Endodermal cell (in vitro differentiated cells): ENCODE measurements at places on chromosomes 7 and 10. TPM values are rescaled to one million over a fixed set of nuclear protein-coding genes. Genes with fewer than 3 reads are reported as not detected.
A peak's percentile ranks its signal among the peaks of the same experiment; 100 is the strongest.

NPY4R2 gene
- 0.77 TPM in 1 of 3 replicates, not detected in the others for total RNA-seq

FEZF1 gene
- total RNA-seq = 0.22 and 0.41 TPM in 2 replicates

NKX2-3 gene
- 0.14 TPM in 1 of 2 replicates, not detected in the other for total RNA-seq

GPRIN2 gene
- 16.9 to 26.0 TPM (median 25.2 TPM) in 3 replicates for total RNA-seq

GRCh38 chr7:123004931-123005330, 9.4 kb upstream of the TAS2R16 start:
- H3K4me3 ChIP-seq = no peak overlapping the region
- no peak for DNase-seq
- H3K27me3 ChIP-seq = no peaks in the 10 kb centered on the region
- no peaks in the 10 kb centered on the region for H3K36me3 ChIP-seq
- peaks cover 5% of the 10 kb centered on the region for H3K4me1 ChIP-seq

DNA sequence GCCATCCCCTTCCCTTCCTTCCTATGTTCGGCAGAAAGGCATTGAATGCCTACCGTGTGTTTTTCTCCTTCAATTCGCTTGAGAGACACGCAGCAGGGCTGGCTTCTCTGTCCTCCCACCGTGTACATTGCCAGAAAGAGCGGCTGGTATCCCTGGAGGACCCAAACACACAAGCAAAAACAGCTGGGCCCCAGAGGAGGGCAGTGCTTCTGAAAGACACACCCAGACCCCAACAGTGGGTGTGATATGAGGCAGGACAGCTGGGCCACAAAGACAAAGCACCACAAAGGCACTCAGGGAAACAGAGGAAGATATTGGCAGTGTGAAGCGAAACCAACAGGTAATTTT, 133.1 kb upstream of the SH2B2 start:
- H3K27me3 ChIP-seq = no peaks in the 10 kb centered on the region
- no peak for DNase-seq
- peaks cover 12% of the 10 kb centered on the region for H3K36me3 ChIP-seq
- no peaks in the 10 kb centered on the region for H3K4me1 ChIP-seq
- no peak overlapping the region for H3K4me3 ChIP-seq

- no peak for DNase-seq
- H3K4me3 ChIP-seq = no peak overlapping the region
- no peaks in the 10 kb centered on the region for H3K4me1 ChIP-seq
- no peaks in the 10 kb centered on the region for H3K27me3 ChIP-seq
These were observed 34.5 kb upstream of the CAMK1D start for GRCh38 chr10:12314836-12315235.

DNA sequence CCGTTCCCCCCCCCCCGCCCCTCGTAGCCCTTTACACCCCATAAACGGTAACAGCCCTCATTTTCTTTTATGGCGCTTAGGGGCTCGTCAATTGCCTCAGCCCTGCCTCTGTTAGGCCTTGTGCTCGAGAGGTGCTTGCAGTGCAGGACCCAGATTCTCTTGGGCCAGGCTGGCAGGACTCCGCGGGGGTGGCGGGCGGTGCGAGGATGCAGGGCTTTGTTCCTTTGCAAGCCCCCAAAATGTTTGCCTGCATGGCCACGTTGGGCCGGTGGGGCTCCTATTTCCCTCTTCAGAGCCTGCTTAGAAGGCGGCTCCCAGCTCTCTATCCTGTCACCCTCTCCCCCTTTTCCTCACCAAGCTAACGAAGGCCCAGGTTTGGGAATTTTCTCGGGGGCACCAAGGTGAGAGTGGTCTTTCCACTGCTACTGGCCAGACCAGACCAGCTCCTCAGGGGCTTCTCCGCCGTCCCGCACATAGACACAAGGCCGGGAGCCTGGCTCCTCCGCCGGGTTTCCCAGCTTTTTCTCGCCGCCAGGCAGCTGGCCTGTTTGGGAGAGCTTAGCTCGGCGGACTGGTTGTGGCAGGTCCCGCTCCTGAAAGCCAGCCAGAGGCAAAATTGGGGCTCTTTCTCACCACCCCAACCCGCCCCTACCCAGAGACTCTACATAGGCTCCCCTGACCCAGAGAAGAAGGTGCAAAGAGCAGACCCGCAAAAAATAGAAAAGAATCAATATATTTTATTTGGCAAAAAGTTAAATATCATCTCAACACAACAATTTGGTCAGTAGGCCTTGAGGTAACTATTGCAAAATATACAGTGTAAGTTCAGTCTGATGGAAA, 3.4 kb downstream of the HOXA9 start:
- H3K36me3 ChIP-seq = no peaks in the 10 kb centered on the region
- DNase-seq = no peak
- H3K27ac ChIP-seq = peak overlapping the region; percentile 44
- H3K4me1 ChIP-seq = no peaks in the 10 kb centered on the region
- peaks cover 100% of the 10 kb centered on the region for H3K27me3 ChIP-seq

- H3K4me1 ChIP-seq = no peaks in the 10 kb centered on the region
- H3K27ac ChIP-seq = no peak overlapping the region
- no peaks in the 10 kb centered on the region for H3K36me3 ChIP-seq
These were observed 2.1 kb downstream of the AMZ1 start for GRCh38 chr7:2689951-2690705.

DNA sequence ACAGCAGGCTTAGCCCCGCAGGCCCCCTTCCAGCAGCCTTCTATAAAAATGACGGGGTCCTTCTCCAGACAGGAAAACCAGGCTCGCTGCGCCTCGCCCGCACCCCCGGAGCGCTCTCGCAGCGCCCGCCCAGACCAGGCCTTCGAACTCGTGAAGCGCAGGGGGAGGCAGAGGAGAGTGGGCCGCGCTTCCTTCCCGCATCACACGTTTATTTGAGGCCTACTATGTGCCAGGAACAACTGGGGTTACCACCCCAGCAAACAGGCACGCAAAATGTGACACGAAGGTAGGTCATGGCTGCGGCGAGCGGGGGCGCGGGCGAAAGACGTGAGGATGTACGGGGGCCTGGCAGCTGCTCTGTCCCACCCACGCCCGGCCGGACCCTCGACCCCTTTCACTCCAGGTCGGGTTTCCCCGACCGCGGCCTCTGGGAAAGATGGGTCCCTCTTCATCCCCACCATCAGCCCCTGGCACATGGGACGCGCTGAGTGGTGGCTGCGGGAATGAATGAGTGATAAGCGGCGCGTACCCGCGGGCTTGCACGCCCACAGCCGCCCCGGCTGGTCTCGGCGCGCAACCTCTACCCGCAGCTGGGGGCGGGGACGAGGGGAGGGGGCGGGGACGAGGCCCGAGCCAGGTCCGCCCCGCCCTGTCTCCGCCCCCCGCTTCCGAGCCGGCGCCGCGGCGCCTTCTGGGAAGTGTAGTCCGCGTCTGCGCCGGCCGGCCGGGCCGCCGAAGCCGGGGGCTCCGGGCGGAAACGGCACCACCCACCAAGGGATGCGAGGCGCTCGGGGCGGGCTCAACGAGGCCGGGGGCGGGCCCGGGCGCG, 59.1 kb downstream of the ZNF467 start:
- no peaks in the 10 kb centered on the region for H3K27me3 ChIP-seq
- no peaks in the 10 kb centered on the region for H3K36me3 ChIP-seq
- peak overlapping the region; percentile 76 for H3K4me3 ChIP-seq
- no peak overlapping the region for H3K27ac ChIP-seq
- DNase-seq = peak; percentile 97

DNA sequence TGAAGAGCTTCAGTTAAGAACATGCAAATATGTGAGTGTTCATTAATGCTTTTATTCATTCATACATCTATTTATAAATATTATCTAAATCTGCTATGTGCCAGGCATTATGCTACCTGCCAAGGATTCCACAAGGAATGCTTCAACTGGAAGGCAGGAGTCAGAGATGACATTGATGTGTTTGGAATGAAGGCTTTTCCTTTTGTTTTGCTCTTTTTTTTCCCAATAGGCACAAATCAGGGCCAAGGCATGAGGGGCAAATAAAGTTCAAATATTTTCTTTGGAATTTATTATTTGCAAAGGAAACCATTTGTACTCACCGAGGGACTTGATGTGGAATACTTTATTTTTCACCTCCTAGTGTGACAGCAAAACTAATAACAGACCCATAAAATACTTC, 530.3 kb downstream of the ARL4A start:
- no peak overlapping the region for H3K27ac ChIP-seq
- no peak overlapping the region for H3K4me3 ChIP-seq
- no peaks in the 10 kb centered on the region for H3K27me3 ChIP-seq

DNA sequence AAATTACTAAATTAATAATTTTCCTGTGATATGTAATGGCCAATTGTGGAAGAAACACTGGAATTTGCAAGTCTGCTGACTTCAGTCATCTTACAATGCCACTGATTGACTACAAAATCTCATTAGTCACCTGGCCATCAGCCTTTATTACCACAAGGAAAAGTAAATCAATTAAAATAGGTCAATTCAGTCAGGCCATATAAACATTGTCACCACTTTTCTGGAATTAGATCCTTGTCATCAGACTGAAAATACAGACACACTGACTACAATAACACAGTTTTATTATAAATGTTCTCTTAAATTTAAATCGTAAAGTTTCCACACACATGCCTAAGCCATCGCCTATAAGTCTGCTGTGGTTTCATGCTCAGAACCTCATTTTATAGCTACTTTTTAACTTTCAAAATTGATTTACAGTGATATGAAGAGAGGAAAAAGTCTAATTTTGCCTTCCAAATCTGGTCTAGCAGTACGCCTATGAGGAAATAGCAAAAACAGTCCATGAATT, 54.2 kb downstream of the RTKN2 start:
- H3K4me1 ChIP-seq = no peaks in the 10 kb centered on the region
- no peak for DNase-seq
- peaks cover 3% of the 10 kb centered on the region for H3K36me3 ChIP-seq
- no peaks in the 10 kb centered on the region for H3K27me3 ChIP-seq
- H3K27ac ChIP-seq = no peak overlapping the region

DNA sequence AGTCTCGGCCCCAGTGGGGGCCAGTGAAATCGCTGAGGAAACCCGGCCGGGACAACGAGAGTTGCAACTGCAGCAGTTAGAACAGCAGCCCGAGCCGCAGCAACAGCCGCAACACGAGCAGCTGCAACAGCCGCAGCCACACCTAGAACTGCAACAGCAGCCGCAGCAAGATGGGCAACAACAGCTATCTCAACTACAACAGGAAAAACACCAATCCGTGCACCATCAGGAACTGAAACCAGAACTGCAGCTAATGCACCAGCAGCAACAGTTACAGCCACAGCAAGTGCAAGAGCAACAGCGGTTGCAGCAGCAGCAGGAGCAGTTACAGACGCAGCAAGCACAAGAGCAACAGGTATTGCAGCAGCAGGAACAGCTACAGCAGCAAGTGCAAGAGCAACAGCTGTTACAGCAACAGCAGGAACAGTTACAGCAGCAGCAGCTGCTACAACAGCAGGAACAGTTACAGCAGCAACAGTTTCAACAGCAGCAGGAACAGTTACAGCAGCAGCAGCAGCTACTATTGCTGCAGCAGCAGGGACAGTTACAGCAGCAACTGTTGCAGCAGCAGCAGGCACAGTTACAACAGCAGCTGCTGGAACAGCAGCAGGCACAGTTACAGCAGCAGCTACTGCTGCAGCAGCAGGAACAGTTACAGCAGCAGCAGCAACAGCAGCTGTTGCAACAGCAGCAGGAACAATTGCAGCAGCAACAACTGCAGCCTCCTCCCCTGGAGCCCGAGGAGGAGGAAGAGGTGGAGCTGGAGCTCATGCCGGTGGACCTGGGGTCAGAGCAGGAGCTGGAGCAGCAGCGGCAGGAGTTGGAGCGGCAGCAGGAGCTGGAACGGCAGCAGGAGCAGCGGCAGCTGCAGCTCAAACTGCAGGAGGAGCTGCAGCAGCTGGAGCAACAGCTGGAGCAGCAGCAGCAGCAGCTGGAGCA, 6.1 kb downstream of the ZNF853 start:
- H3K36me3 ChIP-seq = peaks cover 16% of the 10 kb centered on the region
- no peak for DNase-seq
- no peak overlapping the region for H3K27ac ChIP-seq

- no peak overlapping the region for H3K4me3 ChIP-seq
- H3K36me3 ChIP-seq = no peaks in the 10 kb centered on the region
- H3K4me1 ChIP-seq = no peaks in the 10 kb centered on the region
- no peaks in the 10 kb centered on the region for H3K27me3 ChIP-seq
These were observed 152.0 kb downstream of the HDAC9 start for GRCh38 chr7:18647582-18647981.

DNA sequence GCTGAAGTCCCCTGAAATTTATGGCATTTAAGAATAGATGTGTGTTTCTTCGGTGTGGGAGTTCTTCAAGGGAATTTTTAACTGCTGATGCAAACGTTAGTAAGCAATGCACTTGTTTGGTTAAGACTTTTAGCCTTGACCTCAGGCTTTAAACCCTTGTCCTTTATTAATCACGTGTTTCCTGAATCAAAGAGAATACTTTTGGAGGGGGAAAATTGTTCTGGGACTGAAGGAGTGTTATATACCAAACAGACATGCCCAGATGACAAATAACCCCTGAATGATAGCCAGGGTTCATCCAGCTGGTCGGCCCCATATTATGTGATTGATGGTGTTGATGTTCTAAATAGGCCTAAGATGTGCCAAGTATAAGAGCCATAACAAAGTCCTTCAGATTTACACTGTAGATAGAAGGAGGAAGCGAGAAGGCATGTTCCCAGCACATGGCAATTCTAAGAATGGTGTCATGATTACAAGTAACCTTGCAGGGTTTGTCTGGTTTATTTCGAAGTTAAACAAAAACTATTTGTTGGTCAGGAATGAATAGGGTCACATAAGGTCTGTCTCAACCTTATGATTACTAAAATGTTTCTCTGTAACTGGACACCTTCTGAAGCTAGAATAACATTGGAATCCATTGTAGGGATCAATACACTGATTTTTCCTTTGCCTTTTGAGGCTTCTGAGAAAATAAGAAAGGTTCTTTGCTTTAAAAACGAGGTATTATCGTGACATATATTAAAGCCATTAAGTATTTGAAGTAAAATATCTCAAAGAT, 124.2 kb upstream of the SEM1 start:
- no peak for DNase-seq
- no peaks in the 10 kb centered on the region for H3K27me3 ChIP-seq
- no peak overlapping the region for H3K4me3 ChIP-seq
- H3K27ac ChIP-seq = no peak overlapping the region
- no peaks in the 10 kb centered on the region for H3K36me3 ChIP-seq

DNA sequence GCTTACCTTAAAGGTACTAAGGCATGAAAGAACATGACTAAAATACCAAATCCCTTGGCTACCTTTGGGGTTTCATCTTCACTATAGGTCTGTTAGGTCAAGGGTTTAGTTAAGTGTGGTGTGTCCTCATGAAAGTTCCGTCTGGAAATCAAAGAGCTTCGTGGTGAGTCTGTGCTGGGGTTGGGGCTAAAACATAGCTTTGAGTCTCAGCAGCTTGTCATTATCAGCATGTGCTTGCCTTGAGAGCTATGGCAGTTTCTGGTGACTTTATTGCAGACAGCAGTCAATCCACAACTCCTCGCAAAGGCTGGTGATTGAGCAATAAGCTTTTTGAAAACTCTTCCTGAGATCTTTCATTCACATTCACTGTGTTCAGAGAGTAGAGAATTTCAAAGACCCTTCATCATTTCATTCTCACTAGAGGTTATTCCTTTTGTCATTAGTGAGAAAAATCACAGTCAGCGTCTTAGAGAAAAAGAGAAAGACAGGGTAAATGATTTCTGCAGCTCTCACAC, 53.2 kb upstream of the CCDC6 start:
- H3K27me3 ChIP-seq = no peaks in the 10 kb centered on the region
- H3K4me3 ChIP-seq = no peak overlapping the region
